ENCODE measurements at places on chromosomes 13 and 19.

DNA sequence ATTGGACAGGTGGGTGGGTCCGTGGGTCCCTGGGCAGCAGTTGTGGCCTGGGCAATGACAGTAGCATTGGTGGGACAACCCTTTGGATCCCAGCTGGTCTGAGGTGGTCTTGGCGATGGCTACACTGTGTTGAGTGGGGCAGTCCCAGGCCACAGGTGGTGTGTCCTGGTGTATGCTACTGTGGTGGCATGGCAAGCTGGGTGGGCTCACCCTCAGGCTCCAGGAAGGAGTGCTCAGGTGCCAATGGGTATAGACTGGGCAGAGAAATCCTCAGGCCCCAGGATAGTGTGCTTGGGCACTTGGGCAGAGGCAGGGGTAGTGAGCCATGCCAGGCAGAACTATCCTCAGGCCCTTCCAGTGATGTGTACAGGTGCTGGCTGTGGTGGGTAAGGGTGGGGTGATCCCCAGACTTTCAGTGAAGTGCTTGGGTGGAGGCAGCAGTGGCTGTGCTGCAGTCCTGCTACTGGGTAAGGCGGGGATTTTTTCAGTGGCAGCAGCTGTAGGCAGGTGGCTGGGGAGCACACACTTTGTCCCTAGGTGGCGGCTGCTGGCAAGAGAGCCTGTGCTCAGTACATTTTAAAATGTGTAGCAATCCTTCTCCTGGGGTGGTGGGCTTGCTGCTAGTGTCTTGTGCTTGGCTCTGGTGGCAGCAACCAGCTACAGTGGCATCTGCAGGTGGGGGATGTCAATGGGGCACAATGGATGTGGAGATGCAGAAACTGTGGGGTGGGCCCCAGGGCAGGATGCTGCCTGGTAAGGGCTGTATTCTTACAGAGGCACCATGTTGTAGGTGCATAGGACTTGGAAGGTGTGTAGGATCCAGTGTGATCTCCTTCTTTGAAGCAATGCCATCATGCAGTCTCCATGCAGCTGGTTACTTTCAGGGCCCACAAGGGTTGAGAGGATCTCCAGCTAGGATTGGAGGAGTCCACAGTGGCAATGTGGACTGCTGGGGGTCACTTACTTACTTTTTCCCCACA is 64.9 kb downstream of the DNAJC3 start:
- DNase-seq: no peak

- DNase-seq: no peak
These were observed 155.6 kb downstream of the TM9SF2 start for GRCh38 chr13:99656844-99657381.

- DNase-seq: no peak
These were observed 39.1 kb upstream of the SLC15A1 start for GRCh38 chr13:98791611-98792010.

- no peak for DNase-seq
These were observed 471.5 kb downstream of the TSHZ3 start for GRCh38 chr19:30877661-30878113.

GRCh38 chr19:1360126-1360817 is 23.4 kb upstream of the NDUFS7 start:
- DNase-seq: no peak

DNA sequence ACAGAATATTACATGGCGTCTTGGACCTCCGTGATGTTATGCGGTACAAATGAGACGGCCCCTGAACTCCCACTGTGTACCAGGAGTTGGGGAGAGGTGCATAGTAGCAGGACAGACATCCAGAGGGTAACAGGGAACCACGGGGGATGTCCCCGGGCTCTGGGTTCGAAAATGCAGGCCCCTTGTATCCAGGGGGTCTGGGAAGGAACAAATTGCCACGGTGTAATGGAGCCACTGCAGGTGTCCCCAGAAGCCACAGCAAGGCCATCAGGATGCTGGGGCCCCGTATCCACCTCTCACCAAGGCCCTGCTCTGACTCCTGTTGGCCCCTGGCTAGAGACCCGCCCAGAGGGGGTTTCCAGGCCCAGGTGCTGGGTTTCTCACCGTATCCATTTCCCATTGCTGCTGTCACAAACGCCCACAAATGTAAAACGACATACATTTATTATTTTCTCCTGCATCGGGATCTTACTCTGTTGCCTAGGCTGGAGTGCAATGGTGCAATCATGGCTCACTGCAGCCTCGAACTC is 77.8 kb downstream of the INSR start:
- DNase-seq: no peak

DNA sequence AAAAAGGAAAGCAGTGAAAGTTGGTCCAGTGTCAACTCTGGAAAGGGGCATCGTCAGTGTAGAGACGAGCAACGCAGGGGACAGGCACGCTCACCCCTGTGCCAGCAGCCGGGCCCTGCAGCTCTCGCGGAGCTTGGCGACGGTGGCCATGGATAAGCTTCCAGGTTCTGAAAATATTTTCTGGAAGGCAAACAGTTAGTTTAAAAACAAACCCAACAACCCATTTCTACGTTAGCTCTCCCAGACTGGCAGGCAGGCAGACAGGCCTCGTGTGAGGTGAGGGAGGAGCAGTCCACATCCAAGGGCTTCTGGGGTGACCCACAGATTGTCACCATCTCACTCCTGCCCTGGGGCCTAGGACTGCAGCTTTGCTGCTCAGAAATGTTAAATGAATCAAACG is 27.4 kb downstream of the LAMP1 start:
- no peak for DNase-seq

GRCh38 chr19:16698914-16699313 is 20.7 kb upstream of the NWD1 start:
- no peak for DNase-seq

DNA sequence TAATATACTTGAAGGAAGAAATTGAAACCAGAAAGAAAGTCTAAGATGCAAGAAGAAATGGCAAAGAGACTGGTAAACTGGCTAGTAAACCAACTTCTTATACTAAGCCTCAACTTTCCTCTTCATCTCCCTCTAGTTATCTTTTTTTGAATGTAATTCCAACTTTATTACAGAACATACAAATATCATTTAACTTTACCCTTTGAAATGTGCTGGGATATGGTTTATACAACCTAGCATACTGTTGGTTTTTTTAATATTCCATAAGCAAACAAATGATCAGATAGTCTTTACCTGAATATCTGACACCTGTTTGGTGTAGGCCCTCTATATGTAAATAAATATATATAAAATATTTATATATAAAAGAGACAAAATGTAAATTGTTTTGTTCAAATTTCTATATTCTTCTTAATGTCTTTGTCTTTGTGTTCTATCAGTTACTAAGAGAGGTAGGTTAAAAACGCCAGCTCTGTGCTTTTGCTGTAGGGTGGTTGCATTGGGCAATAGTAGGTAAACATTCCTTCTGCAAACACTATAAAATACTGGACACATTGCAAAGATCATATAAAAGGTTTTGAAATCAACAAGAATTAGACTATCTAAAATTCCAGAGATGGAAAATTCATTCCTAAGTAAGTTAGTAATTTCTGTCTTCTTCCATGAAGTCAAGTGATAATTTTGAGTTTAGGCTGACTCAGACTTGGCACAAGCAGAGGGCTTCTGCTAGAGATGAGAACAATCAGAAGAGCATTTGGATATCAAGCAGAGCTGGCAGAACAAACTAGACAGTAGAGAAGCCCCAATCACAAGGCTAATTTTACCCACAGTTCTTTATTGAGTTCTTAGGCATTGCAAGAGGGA is 383.3 kb downstream of the RFC3 start:
- DNase-seq: no peak

DNA sequence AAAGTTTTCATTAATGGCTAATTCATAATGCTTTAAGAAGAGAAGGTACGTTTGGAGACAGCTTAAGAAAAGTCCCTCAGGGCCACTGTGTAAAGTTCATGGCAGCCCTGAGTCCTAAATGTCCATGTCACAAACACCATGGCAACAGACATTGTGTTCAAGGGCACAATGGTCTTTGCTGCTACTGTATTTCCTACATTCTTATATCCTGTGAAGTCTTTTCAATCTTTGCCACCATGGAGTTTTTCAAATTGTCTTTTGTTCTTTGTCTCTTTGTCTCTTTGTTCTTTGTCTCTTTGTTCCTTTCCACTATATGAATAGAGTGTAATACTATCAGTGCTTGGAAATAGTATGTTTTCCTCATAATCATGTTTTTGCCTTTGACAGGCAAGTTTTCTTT is 178.8 kb downstream of the VWA8 start:
- DNase-seq: no peak

DNA sequence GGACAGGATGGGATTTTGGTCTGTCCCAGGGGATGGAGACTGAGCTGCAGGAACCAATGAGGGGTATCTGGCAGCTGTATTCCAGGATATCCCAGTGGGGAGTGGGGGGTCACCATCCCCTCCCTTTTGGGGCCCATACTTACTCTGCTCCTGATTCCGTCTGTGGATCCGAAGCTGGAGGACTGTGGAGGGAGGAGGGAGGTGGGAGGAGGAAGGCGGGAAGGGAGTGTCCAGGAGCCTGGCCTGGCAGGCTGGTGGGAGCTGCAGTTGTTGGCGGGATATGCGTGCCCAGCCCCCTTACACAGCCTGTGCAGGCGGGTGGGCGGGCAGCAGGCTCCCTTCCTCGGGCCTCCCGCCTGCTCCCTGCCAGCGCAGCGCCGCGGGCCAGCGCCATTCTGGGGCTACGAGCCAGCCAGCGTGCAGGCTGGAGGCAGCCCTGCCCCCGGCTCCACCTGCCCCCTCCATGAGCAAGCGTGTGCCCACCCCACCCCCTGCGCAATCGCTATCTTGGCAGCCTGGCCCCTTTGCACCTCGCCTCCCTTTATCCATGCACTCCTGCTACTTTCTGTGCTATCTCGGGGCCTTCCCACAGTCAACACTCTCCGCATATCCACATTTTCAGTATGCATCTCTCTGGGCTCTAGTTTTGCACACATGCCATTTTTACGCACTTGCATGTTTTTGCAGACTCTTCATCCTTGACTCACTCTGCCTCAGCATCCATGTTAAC is 2.8 kb downstream of the MAMSTR start:
- DNase-seq: no peak

- DNase-seq: no peak
These were observed 6.8 kb downstream of the ANO8 start for GRCh38 chr19:17327654-17328516.

GRCh38 chr13:50228527-50228926 is 213.3 kb downstream of the KCNRG start:
- DNase-seq: no peak

GRCh38 chr13:105364191-105364590 is 1171.3 kb downstream of the EFNB2 start:
- no peak for DNase-seq

DNA sequence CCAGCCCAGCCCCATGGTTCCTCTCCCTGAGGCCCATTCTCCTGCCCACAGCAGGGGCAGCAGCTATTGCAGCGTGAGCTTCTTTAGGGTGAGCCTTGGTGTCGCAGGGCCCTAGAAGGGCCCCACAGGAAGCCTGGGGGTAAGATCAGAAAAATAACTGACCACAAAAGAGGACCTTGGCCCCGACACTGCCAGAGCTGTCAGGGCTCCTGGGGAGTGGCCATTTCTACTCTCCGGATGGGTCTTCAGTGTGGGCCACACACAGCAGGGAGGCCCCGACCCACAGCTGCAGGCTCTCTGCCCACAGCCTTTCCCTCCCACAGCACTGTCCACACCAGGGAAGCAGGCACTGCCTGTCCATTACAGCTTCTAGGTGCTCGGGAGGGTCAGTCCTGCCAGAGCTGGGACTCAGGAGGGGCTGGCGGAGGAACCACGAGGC is 3.5 kb upstream of the SIGLEC8 start:
- DNase-seq: no peak

GRCh38 chr13:63446329-63446728 is 2030.7 kb upstream of the PCDH20 start:
- no peak for DNase-seq

DNA sequence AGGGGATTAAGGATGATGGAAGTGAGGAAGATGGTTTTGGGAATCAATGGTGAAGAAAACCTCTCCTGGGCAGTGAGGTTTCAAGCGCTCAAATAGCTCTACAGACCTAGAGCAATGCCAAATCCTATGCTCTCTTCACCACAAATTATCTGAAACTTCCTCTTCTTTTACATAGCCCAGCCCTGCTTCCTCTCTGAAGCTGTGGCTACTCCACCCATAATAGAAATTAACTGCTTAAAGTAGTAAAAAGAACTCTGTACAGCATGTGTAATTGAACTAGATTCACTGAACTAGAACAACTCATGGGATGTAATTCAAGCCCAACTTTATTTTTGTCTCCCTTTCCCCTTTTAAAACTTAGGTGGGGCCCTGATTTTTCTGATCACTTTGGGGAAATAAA is 20.4 kb upstream of the IFT88 start:
- no peak for DNase-seq

DNA sequence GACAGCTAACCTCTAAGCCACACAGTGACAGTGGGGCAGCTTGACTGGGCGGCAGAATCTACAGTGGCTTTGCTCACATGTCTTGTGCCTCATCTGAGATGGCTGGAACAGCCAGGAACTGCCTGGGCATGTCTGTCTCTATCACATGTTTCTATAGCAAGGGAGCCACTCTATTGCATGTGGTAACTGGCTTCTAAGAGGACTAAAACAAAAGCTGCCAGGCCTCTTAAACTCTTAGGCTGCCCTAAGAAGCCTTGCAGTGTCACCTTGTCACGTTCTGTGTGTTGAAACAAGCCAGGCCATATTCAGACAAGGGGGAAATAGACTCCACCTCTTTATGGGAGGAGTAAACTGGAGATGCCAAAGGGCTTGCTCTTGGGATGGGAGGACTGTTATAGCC is 122.9 kb upstream of the MAB21L1 start:
- no peak for DNase-seq

All from stimulated activated CD8-positive, alpha-beta memory T cell treated with anti-CD3 and anti-CD28 coated beads, Interleukin-7, amount 100 ng/mL, for 1 hour (primary cell).